LNCaP clone FGC (cell line): ENCODE measurements at places on chromosomes 6 and 20.

GRCh38 chr20:56626367-56627121, 2.6 kb upstream of the TFAP2C start:
- no peak for DNase-seq

GRCh38 chr6:16136621-16137450, 8.0 kb downstream of the MYLIP start:
- no peak for DNase-seq

DNA sequence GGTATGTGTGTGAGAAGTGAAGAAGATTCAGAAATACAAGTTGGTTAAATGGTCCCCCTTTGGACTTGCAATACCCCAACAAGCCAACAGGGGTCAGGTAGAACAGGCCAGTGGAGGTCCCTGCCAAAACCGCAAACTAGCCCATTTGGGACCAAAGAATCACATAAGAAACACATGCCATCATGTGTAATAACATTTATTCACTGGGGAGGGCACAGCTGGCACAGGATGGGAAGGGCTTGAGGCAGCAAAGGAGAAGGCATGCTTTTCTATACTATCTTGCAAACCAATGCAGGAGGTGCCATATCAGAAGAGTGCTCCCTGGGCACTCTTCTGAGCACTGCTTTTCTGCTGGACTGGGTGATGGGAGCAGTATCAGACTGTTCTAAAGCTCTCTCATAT, 116.1 kb upstream of the TRAF3IP2 start:
- no peak for DNase-seq

GRCh38 chr6:154993710-154994109, 1.4 kb upstream of the TIAM2 start:
- DNase-seq = no peak

GRCh38 chr6:113539623-113540022, 317.5 kb upstream of the MARCKS start:
- DNase-seq = no peak

DNA sequence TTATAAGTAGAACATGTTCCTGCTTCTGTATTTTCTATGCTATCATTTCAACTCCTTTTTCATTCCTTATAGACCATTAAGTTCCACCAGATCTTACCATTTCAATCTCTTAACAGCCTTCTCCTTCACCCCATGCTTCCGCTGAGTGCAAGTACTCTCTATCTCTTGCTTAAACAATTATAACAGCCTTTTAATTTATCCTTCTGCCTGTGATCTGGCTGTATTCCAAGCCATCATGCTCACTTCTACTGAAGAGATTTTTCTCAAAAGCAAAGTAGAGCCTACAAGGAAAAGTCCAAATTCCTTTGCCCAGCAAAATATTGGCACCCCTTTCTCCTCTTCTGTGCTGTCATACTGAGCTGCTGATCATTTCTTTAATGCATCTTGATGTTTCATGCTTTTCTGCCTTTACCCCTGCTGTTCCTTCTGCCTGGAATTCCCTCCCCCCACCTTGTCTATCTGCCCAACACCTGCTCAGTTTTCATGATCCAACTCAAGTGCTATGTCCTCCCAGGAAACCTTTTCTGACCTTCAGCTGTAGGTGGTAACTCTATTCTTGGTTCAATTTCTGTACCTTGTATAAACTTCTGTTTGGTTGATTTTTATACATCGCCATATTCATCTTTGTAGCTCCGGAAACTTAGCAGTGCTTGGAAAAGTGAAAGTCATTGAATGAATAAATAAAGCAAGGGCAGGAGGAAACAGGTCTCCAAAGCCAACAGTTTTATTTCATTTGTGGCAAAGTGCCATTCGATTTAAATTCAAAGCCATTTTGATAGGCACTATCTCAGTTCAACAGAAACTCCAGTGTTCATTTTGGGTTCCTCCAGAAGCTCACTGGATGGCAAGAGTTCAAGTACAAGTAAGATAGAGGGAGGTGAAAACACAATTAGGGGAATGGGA, 10.5 kb upstream of the BMP2 start:
- no peak for DNase-seq

GRCh38 chr20:59779656-59780380, 153.6 kb downstream of the SYCP2 start:
- no peak for DNase-seq

DNA sequence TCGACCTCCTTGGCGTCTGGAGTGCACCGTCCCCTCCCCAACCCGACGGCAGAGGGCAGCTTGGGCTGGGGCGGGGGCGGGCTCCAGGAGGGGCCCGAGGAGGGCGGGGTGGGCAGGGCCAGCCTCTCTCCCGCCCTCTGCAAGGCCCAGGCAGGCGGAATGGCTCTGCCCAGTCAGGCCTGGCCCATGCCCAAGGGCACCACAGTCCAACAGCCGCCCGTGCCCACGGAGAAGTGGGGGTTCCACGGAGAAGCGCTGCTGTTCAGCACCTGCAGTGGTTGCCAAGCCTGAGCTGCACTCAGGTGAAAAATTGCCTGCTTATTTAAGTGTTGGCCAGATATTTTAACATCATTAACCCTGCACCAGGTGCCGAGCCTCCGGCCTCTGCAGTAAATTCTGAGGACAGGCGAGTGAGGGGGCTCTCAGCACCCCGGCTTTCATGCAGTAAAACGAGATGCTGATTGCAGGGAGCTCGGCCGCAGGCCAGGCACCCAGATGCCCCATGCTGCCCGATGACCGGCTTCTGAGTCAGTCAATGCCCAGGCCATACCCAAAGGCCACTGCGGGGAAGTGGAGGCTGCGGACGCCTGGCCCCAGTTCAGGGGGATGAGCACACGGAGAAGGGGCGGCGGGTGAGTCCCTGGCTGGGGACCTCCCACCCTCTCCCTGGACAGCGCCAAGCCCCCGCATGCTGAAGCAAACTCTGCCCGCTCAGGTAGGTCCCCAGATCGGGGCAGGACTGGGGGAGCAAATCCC, at the start of gene SRMS:
Gene SRMS, minus strand, starts transcription at position 25 of the 756 bp plus-strand sequence. CDS start 286 bp downstream, outside the sequence.
- no peak for DNase-seq

DNA sequence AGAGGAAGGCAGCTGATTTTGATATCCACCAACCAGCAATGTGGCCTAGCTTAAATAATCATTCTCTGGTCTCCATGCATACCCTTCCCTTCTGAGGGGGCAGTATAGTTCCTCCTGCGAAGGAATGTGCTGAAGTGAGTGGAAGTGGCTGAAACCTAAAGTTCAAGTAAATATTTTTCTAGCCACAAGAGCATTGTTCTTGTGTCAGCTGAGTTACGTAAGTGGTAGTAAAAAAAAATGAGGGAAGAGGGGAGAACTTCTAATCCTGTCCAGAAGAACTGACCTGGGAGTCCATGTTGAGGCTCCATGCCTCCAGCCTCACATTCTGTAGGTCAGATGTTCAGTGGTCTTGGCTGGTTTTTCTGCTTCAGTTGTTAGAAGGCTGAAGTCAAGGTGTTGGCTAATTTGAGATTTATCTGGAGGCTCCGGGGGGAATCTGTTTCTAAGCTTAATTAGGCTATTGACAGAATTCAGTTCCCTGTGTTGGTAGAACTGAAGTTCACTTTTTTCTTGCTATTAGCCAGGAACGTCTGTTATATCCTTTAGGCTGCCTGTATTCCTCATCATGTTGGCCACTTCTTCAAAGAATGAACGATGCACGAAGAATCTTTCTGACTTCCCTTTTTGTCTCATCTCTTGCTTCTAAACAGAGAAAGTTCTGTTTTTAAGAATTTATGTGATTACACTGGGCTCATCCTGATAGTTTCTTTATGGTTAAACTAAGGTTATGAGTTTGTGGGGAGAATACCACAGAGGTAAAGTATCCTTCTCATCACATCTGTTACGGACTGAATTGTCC, 207.1 kb upstream of the PRSS16 start:
- no peak for DNase-seq

DNA sequence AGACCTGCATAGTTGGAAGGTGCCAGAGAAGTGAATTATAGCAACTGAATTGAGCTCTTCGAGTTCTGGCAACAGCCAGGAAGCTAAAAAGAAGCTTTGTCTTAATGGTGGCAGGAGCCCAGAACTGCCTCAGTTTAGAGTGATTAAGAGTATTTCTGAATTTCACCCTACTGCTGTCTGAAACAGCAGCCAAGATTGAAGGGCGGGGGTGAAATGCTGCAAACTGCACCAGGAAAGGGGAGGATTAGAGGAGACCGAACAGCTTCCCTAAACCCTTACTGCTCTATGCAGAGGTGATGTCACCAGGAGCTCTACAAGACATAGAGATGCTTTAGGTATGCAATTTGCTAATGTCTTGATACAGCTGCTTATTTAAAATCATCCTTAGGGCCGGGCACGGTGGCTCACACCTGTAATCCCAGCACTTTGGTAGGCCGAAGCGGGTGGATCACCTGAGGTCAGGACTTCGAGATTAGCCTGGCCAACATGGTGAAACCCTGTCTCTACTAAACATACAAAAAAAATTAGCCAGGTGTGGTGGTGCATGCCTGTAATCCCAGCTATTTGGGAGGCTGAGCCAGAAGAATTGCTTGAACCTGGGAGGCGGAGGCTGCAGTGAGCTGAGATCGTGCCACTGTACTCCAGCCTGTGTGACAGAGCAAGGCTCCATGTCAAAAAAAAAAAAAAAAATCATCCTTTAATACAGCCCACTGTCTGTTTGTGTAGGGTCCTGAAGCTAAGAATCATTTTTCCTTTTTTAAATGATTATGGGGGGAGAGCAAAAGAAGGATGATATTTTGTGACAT, 91.7 kb upstream of the IYD start:
- DNase-seq = no peak

DNA sequence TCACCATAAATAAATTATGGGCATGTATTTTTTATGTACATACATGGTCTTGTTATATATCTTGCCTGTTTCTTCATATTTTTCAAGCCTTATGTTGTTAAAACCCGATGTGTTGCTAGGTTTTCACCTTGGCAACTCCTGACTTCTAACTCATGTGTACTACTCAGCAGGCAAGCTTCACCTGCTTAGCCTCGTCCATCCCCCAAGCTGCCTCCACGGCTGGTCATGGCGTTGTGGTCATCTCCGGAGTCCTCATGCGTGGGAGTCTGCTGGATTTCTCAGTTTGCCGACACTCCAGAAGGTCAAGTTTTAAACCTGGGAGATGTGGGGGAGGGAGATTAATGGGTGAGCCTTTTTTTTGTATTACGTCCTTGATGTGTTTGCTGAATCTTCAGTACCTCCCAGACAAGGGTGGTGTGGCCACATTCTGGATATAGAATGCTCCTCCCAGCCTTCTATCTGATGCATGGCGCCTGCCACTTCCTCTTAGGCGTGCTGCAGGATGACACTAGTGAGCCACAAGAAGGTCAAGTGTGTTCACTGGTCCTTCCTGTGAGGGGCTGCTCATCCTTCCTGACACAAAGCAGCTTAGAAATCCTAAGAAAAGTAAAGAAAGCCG, 26.6 kb upstream of the EDN3 start:
- DNase-seq = no peak

- no peak for DNase-seq
These were observed 534 bp downstream of the NANP start for GRCh38 chr20:25623225-25623735.

GRCh38 chr6:85866370-85866730, 223.7 kb upstream of the SYNCRIP start:
- no peak for DNase-seq

DNA sequence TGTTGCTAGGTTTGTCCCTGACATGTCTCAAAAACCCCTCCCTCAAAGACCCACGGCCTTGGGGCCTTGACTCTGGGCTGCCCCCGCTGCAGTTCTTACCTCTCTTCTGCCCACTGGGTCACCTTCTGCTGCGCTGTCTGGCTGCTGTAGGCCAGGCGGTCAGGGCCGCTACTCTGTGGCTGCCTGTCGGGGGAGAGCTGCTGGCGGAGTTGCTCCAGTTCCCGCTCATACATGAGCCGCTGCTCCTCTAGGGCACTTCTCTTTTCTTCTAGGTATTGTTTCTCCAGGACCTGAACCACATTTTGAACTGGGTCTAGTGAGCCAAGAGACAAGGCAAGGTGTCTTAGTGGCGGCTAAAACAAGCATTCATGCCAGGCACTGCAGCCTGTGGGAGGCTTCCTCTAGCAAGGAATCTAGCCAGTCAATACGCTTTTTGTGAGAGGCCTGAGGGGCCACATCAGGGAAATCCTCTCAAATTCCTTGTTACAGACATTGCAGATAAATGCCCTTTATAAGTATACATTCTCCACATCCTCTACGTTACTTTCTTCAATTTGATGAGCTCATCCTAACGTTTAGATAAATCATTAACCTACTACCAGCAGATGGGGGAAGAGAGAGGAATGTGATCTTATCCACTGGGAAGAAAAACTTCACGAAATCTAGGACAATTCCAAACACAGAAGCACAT, 110.3 kb upstream of the NUP153 start:
- no peak for DNase-seq

DNA sequence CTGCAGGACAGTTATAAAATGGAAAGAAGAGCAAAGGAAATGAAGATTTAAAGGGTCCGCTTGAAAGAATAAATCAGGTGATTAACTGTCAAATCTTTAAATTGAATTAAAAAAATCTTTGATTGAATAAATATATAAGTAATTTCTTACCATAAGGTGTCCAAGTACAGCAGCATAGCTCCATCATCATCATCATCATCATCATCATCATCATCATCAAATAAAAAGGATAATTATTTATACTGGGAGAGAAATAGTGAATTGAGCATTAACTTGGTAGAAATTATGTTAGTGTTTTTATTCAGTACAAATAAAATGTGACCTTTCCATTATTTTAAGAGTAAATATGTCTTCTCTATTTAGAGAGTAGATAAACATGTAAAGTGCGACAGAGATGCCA, 745.6 kb upstream of the MARCKS start:
- DNase-seq = no peak

- no peak for DNase-seq
These were observed 1.7 kb upstream of the SAPCD1 start for GRCh38 chr6:31760790-31761189.

DNA sequence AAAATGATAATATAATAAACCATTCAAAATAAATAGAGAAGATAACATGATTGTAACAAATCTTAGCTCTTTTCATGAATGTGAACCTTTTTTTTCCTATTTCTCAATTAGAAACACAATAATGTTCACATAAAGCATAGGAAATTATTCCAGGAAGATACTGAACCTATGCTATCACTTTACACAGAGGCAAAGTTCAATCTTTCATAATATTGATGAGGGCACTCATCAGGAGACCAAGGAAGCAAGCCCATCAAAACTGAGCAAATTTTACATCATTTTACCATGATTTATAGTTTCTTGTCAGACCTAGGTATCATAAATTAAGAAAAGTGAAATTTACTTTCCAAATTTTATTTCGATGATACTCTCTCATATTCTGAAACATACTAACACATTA, 938.5 kb downstream of the TBC1D32 start:
- no peak for DNase-seq

DNA sequence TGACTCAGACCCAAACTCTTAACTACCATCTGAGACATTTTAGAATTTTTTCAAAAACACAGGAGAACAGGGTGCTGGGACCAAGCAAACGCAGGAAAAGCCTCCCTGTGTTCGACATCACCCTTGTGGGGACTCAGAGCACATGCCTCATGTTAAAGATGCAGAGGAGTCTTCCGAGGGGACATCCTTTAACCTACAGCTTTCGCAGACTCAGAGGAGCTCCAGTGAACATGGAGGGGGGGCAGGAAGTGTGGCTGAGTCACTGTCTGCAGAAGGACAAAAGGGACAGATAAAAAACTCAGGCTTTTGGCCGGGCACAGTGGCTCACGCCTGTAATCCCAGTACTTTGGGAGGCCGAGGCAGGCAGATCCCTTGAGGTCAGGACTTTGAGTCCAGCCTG, 15.1 kb downstream of the BMP7 start:
- no peak for DNase-seq
